Hindlimb muscle (tissue), 1 donor: ENCODE measurements at places on chromosomes 2 and 18. TPM values are rescaled to one million over a fixed set of nuclear protein-coding genes. Genes with fewer than 3 reads are reported as not detected.

Gene KIAA2012
- polyA plus RNA-seq, result 0.19 TPM

- no peak for DNase-seq
These were observed 23.3 kb downstream of the KCTD18 start for GRCh38 chr2:200486529-200486928.

Gene SMARCAL1
- polyA plus RNA-seq, result 19.5 TPM

Gene DLGAP1
- 1.5 TPM for polyA plus RNA-seq

DNA sequence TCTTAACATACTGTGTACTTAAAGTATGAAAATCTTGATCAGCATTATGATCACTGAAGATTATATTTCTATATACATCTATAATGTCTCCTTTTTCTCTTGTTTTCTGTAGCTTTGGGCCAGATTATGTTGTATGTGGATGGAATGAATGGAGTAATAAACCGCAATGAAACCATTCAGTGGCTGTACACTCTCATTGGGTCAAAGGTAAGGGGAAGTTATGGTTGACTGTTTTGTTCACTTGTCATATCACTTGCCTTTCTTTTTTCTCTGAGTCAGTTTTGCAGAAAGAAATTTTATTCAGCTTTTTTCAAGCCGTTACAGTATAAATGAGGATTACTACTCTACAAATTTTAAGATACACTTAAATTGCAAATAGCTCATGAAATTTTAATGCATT, 252.5 kb downstream of the TPGS2 start:
- DNase-seq, result no peak

DNA sequence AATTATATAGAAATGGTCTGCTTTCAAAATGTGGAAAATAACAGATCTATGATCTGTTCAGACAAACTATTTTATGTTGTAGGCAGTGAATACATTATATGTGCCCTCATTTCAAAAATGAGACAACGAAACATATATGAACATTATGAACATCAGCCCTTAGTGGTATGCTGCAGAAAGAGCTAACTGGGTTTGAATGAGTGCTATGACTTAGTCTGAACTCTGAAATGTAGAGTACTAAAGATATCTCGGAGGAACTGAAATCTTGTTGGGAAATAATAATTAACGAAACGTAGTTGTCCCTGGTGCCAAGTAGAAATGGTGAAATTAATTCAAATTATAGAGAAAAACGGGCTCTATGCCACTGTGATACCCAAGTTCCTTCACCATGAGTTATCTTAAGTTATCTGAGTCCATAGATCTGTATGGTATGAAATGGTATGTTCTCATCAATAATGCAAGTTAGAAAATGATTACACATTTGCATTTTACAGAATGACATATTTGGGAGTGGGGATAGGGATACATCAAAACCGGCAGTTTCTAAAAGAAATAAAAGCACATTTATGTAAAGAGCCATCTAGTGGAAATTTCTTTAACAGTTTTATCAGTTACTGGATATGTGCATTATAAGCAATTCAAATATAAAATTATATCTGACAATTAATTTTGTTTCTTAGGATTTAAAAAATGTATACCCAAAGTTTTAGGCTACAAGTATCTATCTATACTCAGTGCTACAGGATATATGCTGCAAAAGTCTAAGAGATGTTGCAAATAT, 26.7 kb downstream of the STARD6 start:
- DNase-seq, result no peak

- no peak for DNase-seq
These were observed 2.4 kb upstream of the PDE11A start for GRCh38 chr2:178075006-178075326.

Gene RFX8
- polyA plus RNA-seq, result 1.9 TPM

- no peak for DNase-seq
These were observed 52.4 kb downstream of the OSBPL6 start for GRCh38 chr2:178246696-178247095.

GRCh38 chr2:219272356-219272755, 6.8 kb upstream of the DNAJB2 start:
- DNase-seq, result no peak

Gene TRIM54
- polyA plus RNA-seq, result 128 TPM

DNA sequence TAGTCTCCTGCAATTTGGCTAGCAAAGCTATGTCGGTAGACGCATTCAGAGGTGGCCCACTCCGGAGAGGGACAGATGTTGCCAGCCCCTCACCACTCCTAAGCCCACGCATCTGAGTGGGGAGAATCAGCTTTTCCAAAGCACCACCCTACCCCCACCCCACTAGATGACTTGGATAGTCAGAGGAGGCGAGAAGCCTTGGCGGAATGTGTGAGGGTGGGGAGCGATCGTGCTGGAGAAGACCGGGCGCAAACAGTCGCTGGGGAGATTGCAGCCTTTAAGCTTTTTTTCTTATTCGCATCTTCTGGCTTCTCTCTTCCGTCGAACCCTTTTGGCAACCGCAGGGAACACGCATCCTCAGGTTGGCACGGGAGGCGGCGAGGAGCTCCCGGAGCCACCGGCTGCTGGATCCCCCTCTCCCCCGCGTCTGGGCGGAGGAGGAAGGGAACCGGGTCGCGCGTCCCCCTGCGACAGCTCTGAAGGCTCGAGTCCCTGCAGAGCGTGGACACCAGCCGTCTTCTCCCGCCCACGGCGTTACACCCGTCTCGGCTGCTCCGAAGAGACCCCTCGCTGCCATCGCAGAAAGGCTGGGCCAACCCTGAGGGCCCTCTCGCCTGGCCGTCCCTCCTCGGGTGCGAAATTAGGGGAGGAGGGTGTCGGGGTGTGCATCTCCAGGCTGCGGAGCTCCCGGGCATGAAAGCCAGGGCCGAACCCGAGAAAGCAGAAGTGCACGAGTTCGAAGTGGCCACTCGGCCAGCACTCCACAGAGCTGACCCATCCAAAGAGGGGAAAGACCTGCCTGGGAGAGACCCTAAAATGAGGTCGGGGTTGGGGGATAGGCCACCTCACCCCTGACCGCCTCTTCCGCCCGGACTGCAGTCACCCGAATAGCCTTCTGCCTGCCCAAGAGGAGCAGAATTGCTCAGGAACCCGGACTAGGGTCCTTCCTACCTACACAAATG, 12.2 kb downstream of the EVX2 start:
- no peak for DNase-seq

Gene POTEI
- 0.04 TPM for polyA plus RNA-seq

DNA sequence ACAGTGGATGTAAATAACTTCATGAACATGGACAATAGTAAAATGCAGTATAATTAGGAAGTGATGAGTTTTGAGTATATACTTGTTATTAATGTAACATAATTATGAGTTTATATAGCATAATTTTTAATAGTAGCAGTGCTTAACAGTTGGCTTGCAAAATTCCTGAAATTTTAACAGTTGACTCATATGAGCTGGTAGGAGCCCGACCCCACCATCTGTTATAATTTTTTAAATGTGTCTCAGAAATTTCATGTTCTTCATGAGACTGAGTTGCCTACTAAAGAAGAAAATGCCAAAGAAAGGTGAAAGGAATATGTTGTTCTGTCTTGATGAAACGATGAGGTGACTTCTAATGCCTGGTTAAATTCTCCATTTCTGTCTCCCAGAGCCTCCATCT, 62.6 kb downstream of the ITGB1BP1 start:
- no peak for DNase-seq
